Inflammatory macrophage treated with lipopolysaccharide for 4 hours (primary cell): ENCODE measurements at places on chromosomes 7 and 10.
A peak's percentile ranks its signal among the peaks of the same experiment; 100 is the strongest.

GRCh38 chr10:28180654-28181053 is 122.2 kb downstream of the MPP7 start:
- DNase-seq, result no peak

- DNase-seq, result no peak
These were observed 394.6 kb downstream of the SDK1 start for GRCh38 chr7:3695602-3696001.

- no peak for DNase-seq
These were observed 6.1 kb upstream of the GDF2 start for GRCh38 chr10:47316131-47316530.

DNA sequence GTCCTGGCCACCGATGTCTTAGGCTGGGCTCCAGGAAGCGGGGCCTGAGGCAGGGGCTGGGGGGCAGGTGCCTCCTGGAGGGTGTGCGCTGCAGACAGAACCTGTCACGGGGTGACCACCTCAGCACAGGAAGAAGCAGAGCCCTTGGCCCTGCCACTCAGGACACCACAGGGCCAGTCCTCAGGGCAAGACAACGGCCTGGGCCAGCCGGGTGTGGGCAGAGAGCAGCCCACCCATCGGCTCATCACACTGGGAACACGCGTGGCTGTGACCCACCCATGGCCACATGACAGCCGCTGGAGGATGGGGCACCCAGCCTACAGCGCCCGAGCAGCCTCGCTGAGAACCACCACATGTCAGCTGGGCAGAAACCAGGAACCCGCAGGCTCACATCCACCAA is 5.9 kb upstream of the DIP2C start:
- DNase-seq, result no peak

DNA sequence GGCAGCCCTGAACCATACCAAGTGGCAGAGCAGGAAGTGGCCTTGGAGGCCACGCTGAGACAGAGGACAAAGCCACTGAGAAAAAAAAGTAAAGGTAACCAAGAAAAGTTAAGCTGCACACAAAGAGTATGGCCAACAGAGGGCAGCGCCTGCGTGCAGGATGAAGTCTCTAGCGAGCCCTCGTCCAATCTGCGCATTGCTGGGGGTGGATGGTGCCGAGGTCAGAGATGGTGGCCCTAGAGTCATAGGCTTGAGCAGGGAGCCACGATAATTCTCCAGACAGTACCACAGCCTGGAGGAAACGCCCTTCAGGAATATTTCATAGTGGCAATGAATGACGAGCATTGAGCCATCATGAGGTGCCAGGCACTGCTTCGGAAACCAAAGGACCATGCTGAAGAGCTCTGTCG is 9.7 kb downstream of the ATP6V0E2 start:
- DNase-seq, result peak; percentile 48

- DNase-seq, result no peak
These were observed 733.1 kb downstream of the PARD3 start for GRCh38 chr10:34081948-34082347.

- no peak for DNase-seq
These were observed 894.4 kb downstream of the KCNMA1 start for GRCh38 chr10:76743169-76743568.

- no peak for DNase-seq
These were observed 2.7 kb downstream of the EPHA1 start for GRCh38 chr7:143406002-143406357.
